ENCODE measurements at places on chromosomes 4 and X. TPM values are rescaled to one million over a fixed set of nuclear protein-coding genes. Genes with fewer than 3 reads are reported as not detected.

Gene SPANXA1
- total RNA-seq = not detected

Gene IL2
- total RNA-seq = 1.4 TPM

Gene DKK2
- not detected for total RNA-seq

Gene ZRSR2
- 18.5 TPM for total RNA-seq

Gene VCX3B
- total RNA-seq = not detected

Gene INPP4B
- 69.8 TPM for total RNA-seq

Gene TMPRSS11D
- total RNA-seq = not detected

Gene HSFX2
- total RNA-seq = not detected

Gene H2BW2
- total RNA-seq = not detected

Gene DGKK
- not detected for total RNA-seq

Gene LGI2
- total RNA-seq = not detected

Gene STBD1
- total RNA-seq = 0.26 TPM

Gene NDP
- not detected for total RNA-seq

Gene OPN1MW
- total RNA-seq = not detected

Gene NDNF
- 0.36 TPM for total RNA-seq

Gene SLC9A6
- 15.9 TPM for total RNA-seq
